ENCODE measurements at places on chromosomes 12 and 14. TPM values are rescaled to one million over a fixed set of nuclear protein-coding genes. Genes with fewer than 3 reads are reported as not detected.

Gene LRRIQ1
- 0.16 TPM for total RNA-seq

- DNase-seq: no peak
Measured at GRCh38 chr14:37637341-37637740, 41.9 kb downstream of the TTC6 start.

DNA sequence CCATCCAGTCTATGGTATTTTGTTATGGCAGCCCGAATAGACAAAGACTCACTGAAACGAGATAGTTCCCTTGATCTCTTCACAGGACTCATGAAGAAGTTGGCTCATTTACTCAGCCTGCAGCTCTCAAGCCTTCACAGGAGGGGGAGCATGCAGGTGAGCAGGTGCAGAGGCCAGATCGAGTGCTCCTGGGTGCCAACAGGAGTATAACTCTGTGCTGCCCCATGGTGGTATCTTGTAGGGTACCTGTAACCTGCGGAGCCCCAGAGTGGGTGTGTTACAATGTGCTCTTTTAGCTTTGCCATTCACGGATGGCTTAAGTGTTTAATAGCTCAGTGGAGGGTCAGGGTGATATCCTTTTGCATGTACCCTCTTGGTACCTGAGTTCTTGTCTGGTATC lies 159.5 kb downstream of the METTL25 start:
- DNase-seq: no peak

DNA sequence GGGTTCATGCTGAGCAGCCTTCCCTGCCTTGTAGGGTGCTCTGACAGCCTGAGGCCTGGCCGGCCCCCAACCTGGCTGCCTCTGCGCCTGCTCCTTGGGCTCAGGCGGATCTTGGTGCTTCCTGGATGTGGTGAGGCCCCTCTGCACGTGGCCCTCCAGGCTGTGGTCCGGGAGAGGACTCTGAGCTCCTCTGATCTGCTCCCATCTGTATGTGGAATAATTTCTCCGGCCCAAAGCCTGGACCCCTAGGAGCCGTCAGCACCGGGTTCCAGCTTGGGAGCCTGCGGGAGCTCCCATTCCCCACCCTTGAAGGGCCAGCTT lies 21.3 kb upstream of the EIF2B2 start:
- no peak for DNase-seq

GRCh38 chr12:131084341-131085011 lies 130.8 kb downstream of the ADGRD1 start:
- no peak for DNase-seq

DNA sequence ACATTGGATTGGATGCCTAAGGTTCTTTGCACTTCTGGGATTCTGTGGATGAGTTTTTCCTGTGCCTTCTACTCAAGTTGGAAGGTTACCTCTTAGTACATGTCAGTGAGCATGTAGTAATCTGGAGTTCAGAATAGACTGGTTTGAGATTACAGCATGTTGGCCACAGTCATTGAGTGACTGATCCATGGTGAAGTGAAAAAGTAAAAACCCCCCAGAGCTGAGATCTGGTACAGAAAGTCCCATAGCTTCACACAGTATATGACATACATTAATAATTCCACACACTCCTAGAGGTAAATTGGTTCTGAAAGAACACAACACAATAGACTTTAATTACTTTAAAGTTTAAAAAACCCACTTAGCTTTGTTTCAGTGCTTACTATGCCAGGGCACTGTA lies 11.9 kb upstream of the CCND2 start:
- DNase-seq: no peak
